ENCODE measurements at places on chromosomes 2 and 18. TPM values are rescaled to one million over a fixed set of nuclear protein-coding genes. Genes with fewer than 3 reads are reported as not detected.
A peak's percentile ranks its signal among the peaks of the same experiment; 100 is the strongest.

DNA sequence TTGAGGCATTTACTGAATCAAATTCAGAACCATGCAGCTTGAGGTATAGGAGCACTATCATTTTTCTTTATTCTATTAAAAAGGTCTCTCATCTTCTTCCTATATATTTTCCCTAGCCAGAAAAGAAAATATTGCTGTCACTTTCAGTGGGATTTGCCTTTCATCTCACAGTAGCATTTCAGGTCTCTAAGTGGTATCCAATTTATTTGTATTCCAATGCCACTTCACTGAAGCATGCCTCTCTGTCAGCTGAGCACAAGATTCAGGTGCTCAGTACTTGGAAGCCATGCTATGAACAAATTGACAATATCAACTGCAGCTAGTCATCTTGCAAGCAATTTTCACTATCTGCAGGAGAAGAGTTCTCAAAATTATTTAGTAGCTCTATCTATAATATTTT lies 457.2 kb upstream of the SLC39A10 start:
- H3K4me1 ChIP-seq: no peaks in the 10 kb centered on the region
- no peak overlapping the region for H3K27ac ChIP-seq
- no peak overlapping the region for H3K4me3 ChIP-seq
- no peaks in the 10 kb centered on the region for H3K36me3 ChIP-seq
- no peaks in the 10 kb centered on the region for H3K27me3 ChIP-seq

DNA sequence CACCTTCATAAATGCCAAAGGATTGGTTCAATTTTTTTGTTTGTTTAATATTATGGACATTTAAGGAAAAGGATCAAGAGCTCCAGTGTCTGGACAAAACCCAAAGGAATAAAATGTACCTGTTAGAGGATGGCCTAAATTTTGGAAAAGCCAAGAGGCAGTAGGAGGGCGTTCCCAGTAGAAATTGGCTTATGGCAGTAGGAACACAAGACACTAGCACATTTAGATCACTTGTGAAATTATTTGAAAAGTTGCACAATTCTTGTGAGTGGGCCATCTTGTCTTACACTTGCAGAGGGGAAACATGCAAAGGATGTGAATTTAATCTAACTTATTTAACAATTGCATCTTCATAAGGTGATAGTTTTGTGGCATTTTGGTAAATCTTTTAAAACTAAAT lies 3.2 kb downstream of the BZW1 start:
- H3K4me3 ChIP-seq: peak overlapping the region; percentile 46
- H3K36me3 ChIP-seq: peaks cover 67% of the 10 kb centered on the region
- H3K27ac ChIP-seq: no peak overlapping the region
- peak; percentile 40 for DNase-seq
- peaks cover 35% of the 10 kb centered on the region for H3K4me1 ChIP-seq

DNA sequence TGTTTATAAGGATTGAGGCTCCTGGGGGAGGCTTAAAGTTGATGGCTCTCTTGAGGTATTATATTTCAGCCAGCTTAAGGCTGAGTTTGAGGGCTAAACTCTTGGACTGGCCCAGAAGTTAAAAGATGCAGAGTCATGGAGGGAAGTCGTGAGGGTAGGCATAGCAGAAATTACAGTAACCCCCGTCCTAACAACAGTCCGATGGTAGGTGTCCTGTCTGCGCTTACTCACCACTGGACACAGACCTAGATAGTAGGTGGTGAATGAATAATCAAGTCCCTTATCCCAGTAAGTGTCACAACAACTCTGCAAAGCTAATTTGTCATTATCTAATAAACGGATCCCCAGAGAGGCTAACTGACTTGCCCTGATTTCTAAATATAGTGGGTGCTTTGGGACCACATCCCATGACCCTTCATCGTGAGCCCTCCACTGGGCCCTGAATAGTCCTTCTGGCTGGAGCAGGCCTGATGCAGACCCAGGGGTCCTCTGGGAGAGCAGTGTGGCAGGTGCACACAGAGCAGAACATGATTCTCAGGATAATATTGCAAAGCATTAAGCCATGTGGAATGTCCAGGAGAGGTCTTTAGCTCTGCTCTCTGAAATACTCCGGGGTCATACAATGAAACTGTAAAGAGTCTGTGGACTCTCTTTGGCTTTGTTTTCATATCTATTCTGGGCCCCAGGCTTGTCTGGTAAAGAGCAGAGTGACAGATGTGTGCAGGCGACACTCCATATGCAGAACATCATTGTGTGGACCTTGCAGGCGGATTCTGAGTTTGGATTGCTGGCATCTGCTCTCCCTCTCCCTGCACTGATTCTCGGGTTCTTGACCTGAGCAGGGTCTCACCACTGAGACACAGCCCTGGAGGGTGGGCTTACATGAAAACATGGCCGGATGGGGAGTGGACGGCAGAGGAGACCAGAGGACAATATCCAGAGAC lies 98.1 kb downstream of the RNF144A start:
- DNase-seq: no peak
- H3K27ac ChIP-seq: no peak overlapping the region
- peaks cover 35% of the 10 kb centered on the region for H3K27me3 ChIP-seq
- H3K36me3 ChIP-seq: no peaks in the 10 kb centered on the region

- H3K4me3 ChIP-seq: no peak overlapping the region
- no peak overlapping the region for H3K27ac ChIP-seq
- H3K4me1 ChIP-seq: peaks cover 7% of the 10 kb centered on the region
- H3K36me3 ChIP-seq: no peaks in the 10 kb centered on the region
Observed at GRCh38 chr2:974502-974901, 23.9 kb downstream of the SNTG2 start.

GRCh38 chr18:10787293-10787901 lies 261.6 kb downstream of the NAPG start:
- H3K4me1 ChIP-seq: no peaks in the 10 kb centered on the region
- no peak overlapping the region for H3K27ac ChIP-seq
- H3K27me3 ChIP-seq: peaks cover 19% of the 10 kb centered on the region
- no peak overlapping the region for H3K4me3 ChIP-seq
- DNase-seq: peak; percentile 86

GRCh38 chr2:167361426-167361825 lies 473.1 kb downstream of the XIRP2 start:
- no peaks in the 10 kb centered on the region for H3K36me3 ChIP-seq
- H3K4me3 ChIP-seq: no peak overlapping the region
- H3K27ac ChIP-seq: no peak overlapping the region
- DNase-seq: no peak
- H3K4me1 ChIP-seq: peaks cover 5% of the 10 kb centered on the region
- no peaks in the 10 kb centered on the region for H3K27me3 ChIP-seq

DNA sequence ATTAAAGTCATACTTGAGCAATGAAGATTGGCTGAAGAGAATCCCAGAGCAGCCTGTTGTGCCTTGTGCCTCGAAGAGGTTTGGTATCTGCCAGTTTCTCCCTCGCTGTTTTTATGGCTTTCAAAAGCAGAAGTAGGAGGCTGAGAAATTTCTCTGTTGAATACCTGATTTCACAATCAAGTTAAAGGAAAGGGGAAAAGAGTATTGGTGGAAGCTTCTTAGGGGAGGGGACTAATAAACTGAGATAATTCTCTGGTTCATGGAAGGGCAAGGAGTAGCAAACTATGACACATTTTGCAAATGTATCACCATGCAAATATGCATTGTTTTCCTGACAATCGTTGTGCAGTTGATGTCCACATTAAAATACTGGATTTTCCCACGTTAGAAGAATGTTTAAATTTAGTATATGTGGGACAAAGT lies at the start of gene IL1B:
IL1B (minus strand) TSS at position 85 of the 423 bp plus-strand sequence. CDS start 550 bp downstream, outside the sequence.
- H3K27me3 ChIP-seq: no peaks in the 10 kb centered on the region
- H3K4me3 ChIP-seq: peak within 1 kb of the TSS; percentile 46
- peak within 1 kb of the TSS; percentile 60 for H3K27ac ChIP-seq
- peaks cover 50% of the 10 kb centered on the region for H3K4me1 ChIP-seq
- peak; percentile 87 for DNase-seq

DNA sequence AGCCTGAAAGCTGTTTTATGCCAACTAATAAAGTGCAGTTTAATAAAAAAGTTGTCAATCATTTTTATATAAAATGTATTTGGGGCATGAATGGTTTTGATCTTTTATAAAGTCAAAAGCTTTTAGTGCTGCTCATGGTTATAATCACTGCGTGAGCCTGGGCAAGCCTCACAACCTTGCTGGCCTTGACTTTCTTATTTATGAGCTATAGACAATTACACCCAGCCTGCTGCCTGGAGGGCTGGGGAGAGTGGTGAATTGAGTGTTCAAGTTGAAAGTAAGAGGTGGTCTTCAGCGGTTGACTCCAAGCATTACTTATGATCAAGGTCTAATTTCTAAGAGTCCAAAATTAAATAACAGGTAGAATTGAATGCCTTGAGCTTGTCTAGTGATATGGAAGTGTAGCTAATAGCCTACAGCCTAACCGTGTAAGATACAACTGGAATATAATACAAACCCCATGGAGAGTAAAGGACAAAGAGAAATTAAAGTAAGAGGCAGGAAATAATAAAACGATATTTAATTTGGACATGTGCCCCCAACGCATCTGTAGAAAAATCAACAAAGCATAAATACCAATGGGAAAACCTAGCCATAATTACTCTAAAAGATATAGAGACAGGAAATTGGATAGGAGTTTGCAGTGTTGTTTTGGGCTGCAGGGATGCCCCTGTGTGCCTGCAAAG lies 106.0 kb upstream of the CYP1B1 start:
- H3K4me3 ChIP-seq: no peak overlapping the region
- H3K27me3 ChIP-seq: no peaks in the 10 kb centered on the region
- H3K4me1 ChIP-seq: peaks cover 27% of the 10 kb centered on the region
- DNase-seq: no peak

GRCh38 chr2:122078451-122078850 lies 323.0 kb downstream of the TSN start:
- H3K4me3 ChIP-seq: no peak overlapping the region
- H3K4me1 ChIP-seq: no peaks in the 10 kb centered on the region
- H3K27me3 ChIP-seq: no peaks in the 10 kb centered on the region
- no peaks in the 10 kb centered on the region for H3K36me3 ChIP-seq

GRCh38 chr2:140804700-140805260 lies 1326.0 kb downstream of the LRP1B start:
- no peak overlapping the region for H3K4me3 ChIP-seq
- no peaks in the 10 kb centered on the region for H3K4me1 ChIP-seq
- H3K27ac ChIP-seq: no peak overlapping the region
- no peak for DNase-seq
- peaks cover 52% of the 10 kb centered on the region for H3K27me3 ChIP-seq

DNA sequence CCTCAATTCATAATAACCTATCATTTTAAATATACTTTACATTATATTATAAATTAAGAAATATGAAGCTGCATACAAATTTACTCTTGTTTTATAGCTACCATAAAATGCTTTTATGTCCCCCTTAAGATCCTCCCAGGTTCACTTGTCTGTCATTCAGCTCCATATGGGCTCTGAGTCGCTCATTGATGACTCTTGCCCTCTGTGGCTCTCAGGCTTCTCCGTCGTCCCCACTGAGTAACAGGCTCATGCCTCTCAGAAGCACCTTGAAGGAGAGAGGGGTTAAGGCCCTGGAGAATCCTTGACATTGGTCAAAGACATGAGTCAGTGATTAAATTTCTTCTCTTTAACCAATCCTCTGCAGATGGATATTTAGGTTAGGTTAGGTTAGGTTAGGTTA lies 6.2 kb upstream of the MCM6 start:
- peaks cover 11% of the 10 kb centered on the region for H3K27me3 ChIP-seq
- no peak overlapping the region for H3K4me3 ChIP-seq
- H3K4me1 ChIP-seq: no peaks in the 10 kb centered on the region
- no peak for DNase-seq
- H3K27ac ChIP-seq: no peak overlapping the region

The CCDC178 gene
- 0.19 TPM for total RNA-seq

The SEPTIN10 gene
- total RNA-seq: 78.9 TPM

The KCNE4 gene
- total RNA-seq: not detected

The OSR1 gene
- 1.3 TPM for total RNA-seq
